ENCODE measurements at places on chromosomes 4 and X.

GRCh38 chr4:14091966-14092365 is 464.4 kb upstream of the BOD1L1 start:
- DNase-seq = no peak

DNA sequence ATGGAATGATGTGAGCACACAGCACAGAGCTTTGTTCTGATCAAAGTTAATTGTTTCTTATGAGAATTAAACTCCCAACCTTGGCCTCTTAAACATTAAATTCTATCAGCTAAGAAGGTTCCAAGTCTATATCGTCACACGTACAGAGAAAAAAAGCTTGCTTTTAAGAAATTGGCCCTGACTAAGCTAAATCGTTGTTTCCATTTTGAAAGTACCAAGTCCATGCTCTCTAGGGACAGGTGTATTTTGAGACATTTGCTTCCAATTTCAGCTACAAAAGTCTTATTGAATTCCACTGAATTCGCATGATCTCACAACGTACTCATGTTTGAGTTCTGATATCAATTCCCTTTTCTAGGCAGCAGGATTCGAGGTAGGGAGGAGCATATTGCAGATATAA is 157.4 kb downstream of the SHROOM3 start:
- DNase-seq = no peak

DNA sequence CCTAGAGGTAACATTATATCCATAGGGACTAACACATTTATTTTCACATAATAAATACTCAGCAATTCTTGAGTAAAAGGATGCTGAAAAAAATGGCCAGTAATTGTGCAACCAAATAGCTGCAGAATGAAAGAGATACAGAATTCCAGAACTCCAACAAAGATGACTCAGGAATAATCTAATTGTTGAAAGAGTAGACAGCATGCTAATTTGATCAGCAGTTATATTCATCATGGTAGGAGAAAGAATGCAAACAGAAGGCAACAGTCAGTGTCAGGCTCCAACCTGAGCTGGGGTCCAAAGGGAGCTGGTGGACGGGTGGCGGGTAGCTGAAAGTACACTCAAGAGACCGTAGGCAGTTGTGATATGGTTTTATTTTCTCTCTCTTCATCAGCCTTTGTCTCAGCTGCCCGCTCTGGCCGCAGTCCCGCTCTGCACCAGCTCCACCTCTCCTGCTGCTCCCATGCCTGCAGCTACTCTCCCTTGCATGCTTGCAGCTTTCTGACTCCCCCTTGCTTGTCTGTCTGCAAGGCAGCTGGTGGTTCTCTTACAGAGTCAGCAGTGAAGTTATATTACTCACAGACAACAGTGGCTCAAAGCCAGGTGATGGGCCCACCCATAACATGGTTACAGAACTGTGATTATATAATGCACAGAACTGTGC is 1150.1 kb downstream of the STIM2 start:
- no peak for DNase-seq

GRCh38 chr4:61273233-61273632 is 73.1 kb downstream of the ADGRL3 start:
- no peak for DNase-seq

DNA sequence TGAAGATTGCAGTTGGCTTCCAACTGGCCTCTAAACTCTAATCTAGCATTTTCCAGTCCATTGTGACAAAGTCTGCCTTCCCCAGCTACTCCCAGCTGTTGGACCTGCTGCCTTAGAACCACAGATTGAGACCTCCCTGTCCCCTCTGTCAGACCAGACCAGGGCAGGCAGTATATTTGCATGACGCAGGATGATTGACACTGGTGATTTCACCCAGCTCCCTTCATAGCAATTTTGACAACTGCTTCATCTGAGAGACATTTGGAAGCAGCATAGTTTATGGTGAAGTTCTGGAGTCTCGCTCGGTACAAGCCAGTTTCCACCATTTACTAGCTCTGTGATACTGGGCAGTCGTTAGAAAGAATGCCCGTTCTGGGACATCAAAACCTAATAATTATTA is 2.5 kb downstream of the CYP4V2 start:
- no peak for DNase-seq

GRCh38 chrX:64975989-64976672 is at the start of gene ZC4H2:
ZC4H2 (minus strand) TSS chrX:64976450; CDS start chrX:64976377, 73 bp downstream.
- DNase-seq = peak; percentile 1

- DNase-seq = no peak
Observed at GRCh38 chr4:165872461-165873297, at the start of gene TLL1. TLL1 (plus strand) TSS chr4:165873237; CDS start chr4:165873905, 668 bp downstream.

- DNase-seq = no peak
Observed at GRCh38 chr4:38949411-38950051, 81.9 kb downstream of the FAM114A1 start.

GRCh38 chr4:138736362-138736761 is 279.2 kb upstream of the NOCT start:
- DNase-seq = no peak

GRCh38 chr4:41141900-41142299 is 72.4 kb downstream of the APBB2 start:
- no peak for DNase-seq

GRCh38 chr4:172787111-172787510 is 381.5 kb upstream of the GALNT7 start:
- no peak for DNase-seq

DNA sequence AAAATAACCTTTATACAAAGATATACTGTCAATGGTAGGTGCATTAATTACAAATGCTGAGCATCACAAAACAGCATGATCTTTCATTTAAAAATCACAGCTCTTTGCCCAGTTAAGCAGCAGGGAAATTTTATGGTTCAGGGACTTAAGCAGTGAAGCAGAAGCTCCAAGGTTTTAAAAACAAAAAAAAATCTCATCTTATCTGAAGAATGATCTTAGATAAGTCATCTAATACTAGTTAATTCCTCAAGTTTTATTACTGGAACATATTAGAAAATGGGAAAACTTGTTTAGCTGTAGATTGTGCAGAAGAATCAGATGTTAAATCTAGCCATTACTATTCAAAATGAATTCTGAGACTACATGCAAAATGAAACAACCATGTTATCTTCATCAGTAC is 289.9 kb downstream of the GASK1B start:
- DNase-seq = no peak

DNA sequence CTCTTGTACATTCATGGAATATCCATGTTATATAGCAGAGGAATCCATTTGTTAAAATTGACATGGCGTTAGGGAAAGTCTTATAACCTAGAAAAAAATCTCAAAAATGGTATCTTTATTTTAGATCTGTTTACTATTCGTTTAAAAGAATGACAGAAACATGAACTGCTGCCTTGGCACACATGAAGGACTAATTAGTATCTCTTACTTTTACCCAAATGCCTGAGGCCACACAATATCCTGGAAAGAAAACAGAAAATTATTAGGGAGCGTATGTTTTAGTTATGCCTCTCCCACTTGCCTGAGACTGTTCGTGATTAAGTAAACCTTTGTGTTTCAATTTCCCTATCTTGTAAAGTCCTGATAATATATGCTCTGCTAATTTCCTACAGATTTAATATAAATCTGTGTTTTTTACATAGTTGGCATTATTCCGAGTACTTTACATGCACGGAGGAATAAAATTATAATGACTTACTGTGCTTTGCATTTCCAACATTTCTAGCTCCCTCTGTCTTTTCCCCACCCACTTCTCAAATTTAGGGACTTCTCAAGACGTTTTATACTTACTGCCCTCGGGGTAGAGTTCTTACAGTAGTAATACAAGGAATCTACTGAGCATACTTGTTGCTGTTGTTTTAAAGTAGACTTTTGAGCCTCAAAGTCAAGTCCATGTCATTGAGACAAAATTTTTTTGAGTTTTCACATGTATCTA is 147.3 kb downstream of the VEGFC start:
- DNase-seq = no peak

DNA sequence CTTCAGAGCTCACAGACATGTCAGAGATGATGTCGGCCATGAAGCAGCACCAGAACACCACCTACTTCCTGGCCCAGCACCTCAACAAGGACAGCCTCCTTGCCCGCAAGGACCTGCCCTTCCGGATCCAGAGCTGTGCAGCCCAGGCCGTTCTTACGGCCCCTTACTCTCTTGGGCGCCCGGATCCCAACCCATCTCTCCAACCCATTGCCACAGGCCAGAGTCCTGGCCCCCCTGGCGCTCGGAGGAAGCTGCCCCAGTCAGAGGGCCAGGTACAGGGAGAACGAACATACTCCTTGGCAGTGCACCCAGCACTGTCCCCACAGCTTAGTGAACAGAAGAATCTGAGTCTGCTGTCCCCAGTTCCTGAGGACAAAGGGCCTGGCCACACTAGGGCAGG is 27.9 kb upstream of the PRPS1 start:
- no peak for DNase-seq

GRCh38 chrX:75522565-75523431 is at the start of gene ZDHHC15:
ZDHHC15 (minus strand) TSS chrX:75523037; CDS start chrX:75523024, 13 bp downstream.
- DNase-seq = no peak

- DNase-seq = no peak
Observed at GRCh38 chr4:106671716-106672115, 303.1 kb upstream of the GIMD1 start.

DNA sequence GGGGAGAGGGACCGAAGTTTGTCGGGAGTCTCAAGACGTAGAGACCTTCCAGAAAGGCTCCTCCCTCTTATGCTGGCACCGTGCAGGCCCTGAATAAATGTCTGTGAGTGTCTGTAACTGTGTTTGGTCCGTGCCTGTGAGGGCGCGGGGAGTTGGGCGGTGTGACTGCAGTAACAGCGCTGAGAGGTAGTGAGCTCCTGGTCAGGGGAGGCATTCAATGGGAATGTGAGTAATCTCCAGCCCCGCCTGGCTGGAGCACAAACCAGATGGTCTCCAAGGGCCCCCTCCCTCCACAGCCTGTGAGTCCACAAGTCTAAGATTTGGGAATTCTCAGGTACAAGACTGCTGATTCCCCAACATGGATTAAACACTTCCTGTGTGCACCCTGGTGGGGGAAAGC is 100.0 kb downstream of the HMX1 start:
- no peak for DNase-seq

- no peak for DNase-seq
Observed at GRCh38 chr4:152691761-152692160, 12.0 kb upstream of the TMEM154 start.

DNA sequence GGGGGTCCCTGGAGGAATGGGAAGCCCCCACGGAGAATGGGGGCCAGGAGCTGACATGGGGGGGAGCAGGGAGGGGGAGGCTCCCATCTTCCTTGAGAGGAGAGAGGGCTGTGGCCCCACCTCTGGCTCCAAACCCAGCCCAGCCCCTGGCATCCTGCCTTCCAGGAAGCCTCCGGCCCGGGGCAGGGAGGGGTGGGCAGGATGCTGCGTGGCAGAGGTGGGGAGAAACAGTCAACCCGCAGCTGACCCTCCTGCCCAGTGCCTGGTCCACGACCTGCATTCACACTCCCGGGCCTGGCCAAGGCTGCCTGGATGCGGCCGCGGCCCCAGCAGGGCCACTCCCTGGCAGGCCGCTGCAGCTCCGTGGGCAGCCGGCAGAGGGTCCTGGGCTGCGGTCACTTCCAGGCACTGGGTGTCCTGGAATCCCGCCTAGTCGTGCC is 39.0 kb downstream of the CPLX1 start:
- no peak for DNase-seq

DNA sequence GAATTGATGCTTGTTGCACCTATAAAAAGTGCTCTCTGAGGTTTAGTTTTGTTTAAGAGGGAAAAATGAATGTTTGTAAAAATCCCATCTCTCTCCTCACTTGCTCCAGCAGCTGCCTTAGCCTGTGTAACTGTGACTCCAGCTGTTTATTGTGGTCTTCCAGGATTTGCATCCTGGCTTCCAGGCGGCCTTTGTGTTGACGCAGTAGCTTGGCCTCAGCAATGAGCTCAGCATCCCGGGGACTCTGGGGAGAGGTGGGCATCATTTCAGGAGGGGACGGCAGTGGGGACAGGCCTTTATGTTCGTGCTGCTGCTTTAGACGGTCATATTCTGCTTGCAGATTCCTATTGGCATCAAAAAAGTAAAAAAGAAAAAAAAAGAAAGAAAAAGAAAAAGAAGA is 75.3 kb upstream of the FTHL17 start:
- no peak for DNase-seq

DNA sequence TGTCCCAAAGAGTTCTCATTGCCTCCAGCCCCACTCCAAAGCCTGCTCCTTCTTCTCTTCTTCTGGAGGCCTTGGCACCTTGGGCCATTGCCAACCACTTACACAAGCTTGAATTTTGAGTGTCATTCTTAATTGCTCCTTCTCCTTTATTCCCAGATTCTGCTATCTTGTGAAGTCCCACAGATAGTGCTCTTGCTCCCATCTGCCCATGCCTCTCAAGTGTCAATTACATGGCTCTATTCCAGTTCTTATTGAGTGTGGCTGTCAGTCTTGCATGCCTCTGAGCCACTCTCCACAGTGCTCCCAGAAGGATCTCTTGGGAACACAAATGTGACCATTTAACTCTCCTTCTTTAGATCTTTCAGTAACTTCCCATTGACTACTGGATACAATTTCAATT is 117.3 kb upstream of the SFRP2 start:
- DNase-seq = no peak

- no peak for DNase-seq
Observed at GRCh38 chr4:74524985-74525384, 80.0 kb downstream of the AREG start.

GRCh38 chrX:149950681-149951080 is 12.4 kb upstream of the EOLA2 start:
- no peak for DNase-seq

DNA sequence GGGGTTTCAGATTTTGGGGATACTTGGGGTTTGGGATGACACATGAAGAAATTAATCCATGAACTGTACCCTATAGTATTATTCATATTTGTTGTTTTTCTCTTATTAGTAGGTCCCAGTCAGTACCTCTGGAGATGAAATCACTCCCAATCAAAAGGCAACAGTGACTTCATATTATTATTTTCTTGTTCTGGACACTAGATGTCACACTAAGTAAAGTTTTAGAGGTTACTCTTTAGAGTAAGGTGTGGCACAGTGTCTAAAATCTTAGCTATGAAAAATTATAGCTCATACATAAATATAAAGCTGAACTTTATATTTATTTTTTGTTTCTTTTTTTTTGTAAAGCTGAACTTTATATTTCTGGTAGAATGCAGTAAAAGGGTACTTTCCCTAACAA is 35.1 kb downstream of the FAM114A1 start:
- DNase-seq = no peak

- no peak for DNase-seq
Observed at GRCh38 chrX:115960440-115961084, 210.0 kb upstream of the AGTR2 start.

GRCh38 chr4:47744253-47744652 is 93.6 kb downstream of the CORIN start:
- no peak for DNase-seq

GRCh38 chr4:45036677-45037076 is 310.3 kb upstream of the GNPDA2 start:
- DNase-seq = no peak

DNA sequence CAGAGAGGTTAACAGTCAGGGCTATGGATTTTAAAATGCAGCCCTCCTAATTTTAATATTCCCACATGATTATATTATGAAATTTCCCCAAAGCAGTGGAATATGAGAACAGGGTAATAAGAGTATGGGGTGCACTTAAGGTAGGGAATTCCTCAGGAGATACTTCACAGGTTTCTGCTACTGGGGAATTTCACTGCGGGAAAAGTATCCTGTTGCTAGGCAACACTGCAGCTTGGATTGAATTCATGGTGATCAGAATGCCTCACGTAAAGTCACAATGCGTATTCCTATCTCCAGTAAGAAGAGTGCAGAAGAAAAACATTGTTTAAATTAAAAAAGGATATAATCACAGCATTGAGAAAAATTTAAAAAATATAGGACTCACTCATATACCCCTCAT is 398.1 kb upstream of the RPS6KA3 start:
- DNase-seq = no peak

All from esophagus squamous epithelium (tissue), 5 donors.